ENCODE measurements at places on chromosomes 7 and 10. TPM values are rescaled to one million over a fixed set of nuclear protein-coding genes. Genes with fewer than 3 reads are reported as not detected.

The PTPN20 gene
- 0.57 TPM for total RNA-seq

The SSC4D gene
- total RNA-seq: 0.13 TPM

The GPR26 gene
- total RNA-seq: not detected

The VKORC1L1 gene
- total RNA-seq: 30.1 TPM

The UCN3 gene
- not detected for total RNA-seq

The CCDC186 gene
- 25.7 TPM for total RNA-seq

The IL2RA gene
- total RNA-seq: not detected

The DNAJC12 gene
- 0.53 TPM for total RNA-seq

The LAMB1 gene
- total RNA-seq: 673 TPM

The TRIL gene
- total RNA-seq: under 0.01 TPM

The DOCK4 gene
- total RNA-seq: 365 TPM

The RELN gene
- total RNA-seq: 2.1 TPM

The BAIAP2L1 gene
- 0.27 TPM for total RNA-seq

The PRKCQ gene
- 0.72 TPM for total RNA-seq

The C10orf90 gene
- not detected for total RNA-seq

The LDB3 gene
- total RNA-seq: not detected

The TYW1B gene
- total RNA-seq: 2.4 TPM

The CRTAC1 gene
- total RNA-seq: 0.80 TPM

The ZNF485 gene
- 2.4 TPM for total RNA-seq

The FGL2 gene
- total RNA-seq: 0.13 TPM

The COMMD3 gene
- total RNA-seq: 40.9 TPM

The ADRB1 gene
- not detected for total RNA-seq

The SUN3 gene
- not detected for total RNA-seq

The JCAD gene
- 51.1 TPM for total RNA-seq

The ZNF138 gene
- total RNA-seq: 7.2 TPM

The COL17A1 gene
- total RNA-seq: 1.7 TPM

The FGFR2 gene
- 0.27 TPM for total RNA-seq

The NUPR2 gene
- not detected for total RNA-seq

The GRM3 gene
- total RNA-seq: not detected

The HOGA1 gene
- 0.36 TPM for total RNA-seq

The SPDYE1 gene
- total RNA-seq: 0.07 TPM

The PLEKHS1 gene
- not detected for total RNA-seq

The PLXDC2 gene
- total RNA-seq: 1.5 TPM

The CASD1 gene
- 18.0 TPM for total RNA-seq

The ZFAND4 gene
- total RNA-seq: 9.3 TPM

The MYOF gene
- total RNA-seq: 494 TPM

The CAV2 gene
- total RNA-seq: 406 TPM

The ST8SIA6 gene
- 0.29 TPM for total RNA-seq

The ASZ1 gene
- not detected for total RNA-seq

The IGF2BP3 gene
- 196 TPM for total RNA-seq

The LRRN3 gene
- not detected for total RNA-seq

The CFAP46 gene
- total RNA-seq: 2.4 TPM

The CNTNAP2 gene
- not detected for total RNA-seq

The IGFBP3 gene
- 11.4 TPM for total RNA-seq

The RBM20 gene
- total RNA-seq: not detected

The AEBP1 gene
- total RNA-seq: 4.5 TPM

The IMPDH1 gene
- total RNA-seq: 58.5 TPM

The HIF1AN gene
- 10.1 TPM for total RNA-seq

The CAMK1D gene
- 1.5 TPM for total RNA-seq

The TMEM213 gene
- total RNA-seq: not detected

The FLNC gene
- 93.9 TPM for total RNA-seq

The SPDYE8 gene
- not detected for total RNA-seq
